ENCODE measurements at places on chromosomes 6 and 20.

DNA sequence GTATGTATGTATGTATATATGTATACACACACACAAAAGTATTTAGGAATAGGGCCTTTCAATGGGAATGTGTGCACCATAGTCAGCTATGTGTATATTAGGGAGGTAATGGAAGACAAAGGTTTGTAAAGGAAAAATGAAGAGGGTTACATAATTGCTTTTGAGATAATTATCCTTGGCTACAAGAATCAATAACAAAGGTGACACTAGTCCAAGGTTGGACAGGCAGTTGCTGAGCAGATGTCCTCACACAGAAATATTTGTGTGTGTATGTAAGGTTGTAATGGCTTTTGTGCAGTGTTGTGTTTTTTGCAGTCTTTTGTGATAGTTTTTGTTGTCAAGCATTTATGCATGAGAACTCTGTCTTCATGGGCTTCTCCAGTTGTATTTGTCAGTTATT, 157.9 kb upstream of the MARCKS start:
- DNase-seq, result no peak

GRCh38 chr20:19232997-19233794, 20.8 kb downstream of the SLC24A3 start:
- no peak for DNase-seq

DNA sequence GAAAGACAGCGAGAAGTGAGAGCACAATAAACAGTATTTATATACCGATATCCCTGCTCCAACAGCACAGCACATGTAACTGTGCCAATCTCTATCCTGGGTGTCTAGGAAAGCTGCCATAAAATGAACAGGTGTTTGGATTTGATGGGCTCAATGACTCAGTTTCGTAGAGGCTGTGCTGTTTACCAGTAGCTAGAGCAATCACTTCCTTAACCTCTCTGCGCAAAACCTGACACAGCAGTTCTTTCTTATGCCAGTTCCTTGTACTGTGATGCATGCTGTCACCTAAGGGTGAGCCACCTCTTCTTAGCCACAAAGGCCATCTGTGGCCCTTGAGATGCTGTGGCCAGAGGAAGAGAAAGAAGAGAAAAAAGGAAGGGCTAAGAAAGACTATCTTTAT, 59.3 kb downstream of the SHPRH start:
- no peak for DNase-seq

DNA sequence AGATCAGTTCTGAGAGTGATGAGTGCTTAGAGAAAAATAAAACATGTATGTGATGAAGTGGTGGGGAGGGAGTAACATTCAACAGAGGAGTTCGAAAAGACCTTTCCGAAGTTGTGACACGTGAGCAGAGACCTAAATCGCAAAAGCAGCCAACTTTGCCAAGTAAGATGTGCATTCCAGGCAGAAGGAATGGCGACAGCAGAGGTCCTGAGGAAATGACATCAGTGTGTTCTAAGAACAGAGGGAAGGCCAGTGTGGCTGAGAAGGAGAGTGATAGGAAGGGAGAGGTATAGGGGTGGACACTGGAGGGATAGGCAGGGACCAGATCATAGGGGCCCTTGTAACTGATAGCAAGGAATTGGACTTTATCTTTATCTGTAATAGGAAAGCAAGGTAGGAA, 51.3 kb downstream of the ADAT2 start:
- DNase-seq, result no peak

DNA sequence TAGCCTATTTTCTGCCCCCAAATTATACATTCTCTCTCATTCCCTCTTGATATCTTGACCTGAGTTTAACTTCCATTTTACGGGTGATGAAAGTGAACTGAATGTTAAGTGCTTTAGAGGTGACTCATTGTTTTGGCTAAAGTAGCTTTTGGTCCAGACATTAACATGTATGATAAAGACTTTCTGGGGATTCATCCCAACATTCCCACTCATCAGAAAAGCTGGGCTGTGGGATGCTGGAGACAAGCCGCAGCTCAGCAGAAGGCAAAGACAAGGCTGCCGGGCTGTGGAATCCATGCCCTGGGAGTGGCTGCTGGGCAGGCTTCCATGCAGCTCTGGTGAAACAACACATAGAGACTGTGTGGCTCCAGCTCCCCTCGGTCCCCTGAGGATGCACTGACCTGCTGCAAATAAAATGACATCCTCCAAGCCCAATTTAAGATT, 89.9 kb upstream of the SYNDIG1 start:
- peak; percentile 28 for DNase-seq

GRCh38 chr6:107419733-107420132, 39.6 kb downstream of the PDSS2 start:
- DNase-seq, result no peak

GRCh38 chr6:35552285-35552917, 39.7 kb upstream of the TULP1 start:
- DNase-seq, result peak; percentile 29

GRCh38 chr6:159727717-159728445, 575 bp downstream of the WTAP start:
- DNase-seq, result no peak

DNA sequence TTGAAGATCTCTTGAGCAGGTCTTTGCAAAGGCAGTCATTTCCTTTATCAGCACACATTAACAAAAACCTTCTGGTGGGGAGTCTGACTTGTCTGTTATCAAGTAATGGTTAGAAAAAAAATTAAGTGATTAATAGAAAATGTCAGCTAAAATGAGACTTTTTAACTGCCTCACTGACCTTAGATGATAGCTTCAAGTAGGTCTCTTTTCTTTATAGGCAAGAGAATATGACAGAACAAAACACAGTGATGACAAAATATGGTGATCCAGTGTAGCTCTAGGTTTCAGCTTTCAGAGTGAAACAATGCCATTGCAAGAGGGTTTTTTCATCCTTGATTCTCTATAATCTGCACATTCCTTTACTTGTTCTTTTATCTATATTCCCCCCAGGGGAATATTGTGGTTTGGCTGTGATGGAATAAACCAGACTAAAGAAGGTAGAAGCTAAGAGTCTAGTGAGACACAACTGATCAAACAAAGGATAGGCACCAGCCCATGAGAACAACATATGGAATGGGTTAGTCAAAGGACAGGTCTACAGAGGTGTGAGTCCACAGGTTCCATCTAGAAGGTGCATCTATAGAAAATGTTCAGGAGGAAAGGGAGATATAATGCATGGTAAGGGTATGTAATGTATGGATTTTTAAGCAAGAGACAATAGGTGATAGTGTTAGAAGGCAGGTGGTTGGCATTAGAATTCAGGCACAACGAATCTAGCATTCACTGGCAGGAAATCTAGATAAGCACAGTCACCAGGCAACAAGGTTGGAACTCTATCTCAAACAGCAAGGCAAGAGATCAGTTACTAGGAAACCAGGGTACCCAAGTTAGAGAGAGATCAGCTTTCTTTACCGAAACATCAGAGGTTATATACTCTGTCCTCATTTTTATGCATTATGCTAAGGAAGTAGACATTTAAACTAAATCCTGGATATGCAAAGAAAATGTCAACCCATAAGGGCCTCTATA, 228.9 kb upstream of the SMLR1 start:
- peak; percentile 42 for DNase-seq

DNA sequence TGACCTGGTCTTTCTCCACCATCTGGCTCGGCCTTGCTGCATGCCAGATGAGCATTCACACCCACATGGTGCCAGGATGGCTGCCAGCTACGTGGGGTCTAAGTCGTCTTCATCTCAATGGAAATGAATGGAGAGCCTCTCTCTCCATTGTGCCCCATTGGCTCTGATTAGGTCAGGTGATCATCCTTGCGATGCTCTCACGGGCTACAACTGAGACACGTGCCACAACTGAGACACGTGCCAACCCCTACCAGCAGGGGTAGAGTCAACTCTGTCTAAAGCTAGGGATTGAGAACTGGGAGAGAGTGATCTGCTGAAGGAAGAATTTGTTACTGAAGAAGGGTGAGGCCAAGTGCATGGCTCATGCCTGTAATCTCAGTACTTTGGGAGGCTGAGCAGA, 67.3 kb upstream of the RALY start:
- DNase-seq, result no peak

GRCh38 chr6:158219228-158219627, 51.1 kb downstream of the GTF2H5 start:
- DNase-seq, result peak; percentile 98

- DNase-seq, result peak; percentile 50
These were observed 190.6 kb upstream of the PMEPA1 start for GRCh38 chr20:57900226-57900905.

GRCh38 chr6:165634101-165634880, 28.8 kb downstream of the PDE10A start:
- no peak for DNase-seq

GRCh38 chr6:165725201-165725600, 62.2 kb upstream of the PDE10A start:
- DNase-seq, result no peak

DNA sequence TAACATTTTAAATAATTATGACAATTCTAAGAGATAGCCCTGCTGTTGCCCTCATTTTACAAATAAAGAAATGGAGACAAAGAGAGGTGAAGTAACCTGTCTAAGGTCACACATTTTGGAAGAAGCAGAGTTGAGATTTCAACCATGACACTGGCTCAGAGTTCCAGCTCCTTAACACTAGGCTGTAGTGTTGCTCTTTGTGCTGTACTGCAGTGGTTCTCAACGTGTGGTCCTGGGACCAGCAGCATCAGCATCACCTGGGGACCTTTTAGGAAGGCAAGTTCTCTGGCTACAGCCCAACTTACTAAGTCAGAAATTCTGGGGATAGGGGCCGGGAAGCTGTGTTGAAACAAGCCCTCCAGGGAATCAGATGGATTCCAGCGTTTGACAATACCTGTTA, 62.4 kb upstream of the FERMT1 start:
- no peak for DNase-seq

DNA sequence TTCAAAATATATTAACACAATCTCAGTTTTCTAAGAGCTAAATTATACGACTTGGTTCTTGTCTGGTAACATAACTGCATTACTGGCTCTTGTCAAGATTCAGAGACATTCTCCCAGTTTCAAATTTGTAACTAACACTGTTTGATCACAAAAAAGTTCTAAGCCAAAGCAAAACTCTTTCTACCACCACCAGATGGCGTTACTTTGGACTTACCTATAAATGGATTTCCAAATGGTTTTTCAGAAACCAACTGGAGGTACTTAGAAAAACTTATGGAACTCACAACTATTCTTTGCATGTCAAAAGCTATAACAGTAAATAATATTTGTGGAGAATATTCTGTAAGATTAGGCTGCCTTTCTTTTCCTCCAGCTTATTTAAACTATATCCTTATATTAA, 34.2 kb upstream of the GFRAL start:
- DNase-seq, result no peak

- DNase-seq, result no peak
These were observed 696.3 kb upstream of the SLC35B3 start for GRCh38 chr6:9131616-9132015.

Measured in mammary epithelial cell (primary cell).